Stimulated activated CD8-positive, alpha-beta memory T cell treated with anti-CD3 and anti-CD28 coated beads, Interleukin-4, amount 100 ng/mL, for 4 hours (primary cell): ENCODE measurements at places on chromosomes 2 and 18.

DNA sequence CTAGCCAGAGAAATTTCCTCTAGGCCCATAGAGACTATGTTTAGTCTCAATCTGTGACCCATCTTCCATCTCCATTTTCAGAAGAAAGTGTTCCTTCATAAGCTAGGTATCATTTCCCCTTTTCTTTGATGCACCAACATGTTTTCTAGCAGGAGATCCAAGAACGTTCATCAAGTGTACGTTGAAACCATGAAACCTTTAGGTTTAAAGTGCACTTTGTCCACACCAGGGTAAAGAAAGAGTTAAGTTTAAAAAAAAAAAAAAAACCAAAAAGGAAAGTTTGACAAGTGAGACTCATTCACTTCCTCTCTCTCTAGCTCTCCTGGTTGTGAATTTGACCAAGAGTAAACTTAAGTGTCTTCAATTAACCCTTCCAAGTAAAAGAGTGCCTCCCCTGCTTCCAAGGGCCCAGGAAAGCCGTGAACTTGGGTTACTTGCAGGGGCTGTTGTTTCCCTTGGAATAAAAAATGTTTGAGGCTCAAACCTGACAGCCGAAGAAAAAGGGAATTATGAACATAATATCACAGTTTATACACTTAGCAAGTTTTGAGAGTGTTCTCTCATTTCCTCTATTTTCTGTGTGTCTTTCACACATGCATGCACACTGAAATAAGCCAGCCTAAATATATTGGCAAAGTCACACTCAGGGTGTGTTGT, 56.7 kb downstream of the LBH start:
- DNase-seq: no peak

- DNase-seq: no peak
Measured at GRCh38 chr2:152548111-152548875, 169.0 kb downstream of the PRPF40A start.

GRCh38 chr2:122136056-122136455, 380.6 kb downstream of the TSN start:
- DNase-seq: no peak

DNA sequence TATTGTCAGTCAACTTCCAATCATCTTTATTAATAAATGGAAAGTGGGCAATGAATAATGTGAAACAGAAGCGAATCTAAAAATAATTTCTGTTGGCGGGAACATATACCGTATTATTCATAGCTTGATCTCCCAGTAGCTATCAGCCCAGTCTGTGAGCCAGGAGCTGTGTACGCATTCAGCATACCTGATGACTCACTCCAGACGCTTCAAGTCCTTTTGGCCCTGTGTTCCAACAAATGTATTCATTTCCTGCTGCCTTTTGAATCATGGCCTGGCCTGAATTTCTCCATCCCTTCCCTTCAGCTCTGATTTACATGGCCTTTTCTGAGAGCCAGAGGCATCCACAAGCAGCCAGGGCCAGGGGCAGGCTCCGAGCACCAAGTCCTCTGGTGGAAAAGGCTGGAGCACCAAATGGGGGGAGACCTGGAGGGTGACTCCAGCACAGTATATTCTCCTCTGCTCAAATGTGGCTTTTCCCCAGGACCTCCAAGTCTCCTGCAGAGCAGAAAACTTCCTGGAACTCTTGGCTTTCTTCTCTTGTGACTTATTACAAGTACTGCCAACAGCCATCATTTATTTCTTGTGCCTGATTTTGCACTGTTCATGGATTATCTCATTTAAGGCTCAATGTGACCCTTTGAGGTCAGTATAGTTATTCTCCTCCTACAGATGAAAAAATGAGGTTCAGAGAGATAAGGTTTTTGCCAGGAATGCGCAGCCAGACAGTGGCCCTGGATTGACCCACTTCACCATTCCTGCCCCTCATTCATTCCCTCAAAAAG, 108.7 kb downstream of the EN1 start:
- DNase-seq: no peak

DNA sequence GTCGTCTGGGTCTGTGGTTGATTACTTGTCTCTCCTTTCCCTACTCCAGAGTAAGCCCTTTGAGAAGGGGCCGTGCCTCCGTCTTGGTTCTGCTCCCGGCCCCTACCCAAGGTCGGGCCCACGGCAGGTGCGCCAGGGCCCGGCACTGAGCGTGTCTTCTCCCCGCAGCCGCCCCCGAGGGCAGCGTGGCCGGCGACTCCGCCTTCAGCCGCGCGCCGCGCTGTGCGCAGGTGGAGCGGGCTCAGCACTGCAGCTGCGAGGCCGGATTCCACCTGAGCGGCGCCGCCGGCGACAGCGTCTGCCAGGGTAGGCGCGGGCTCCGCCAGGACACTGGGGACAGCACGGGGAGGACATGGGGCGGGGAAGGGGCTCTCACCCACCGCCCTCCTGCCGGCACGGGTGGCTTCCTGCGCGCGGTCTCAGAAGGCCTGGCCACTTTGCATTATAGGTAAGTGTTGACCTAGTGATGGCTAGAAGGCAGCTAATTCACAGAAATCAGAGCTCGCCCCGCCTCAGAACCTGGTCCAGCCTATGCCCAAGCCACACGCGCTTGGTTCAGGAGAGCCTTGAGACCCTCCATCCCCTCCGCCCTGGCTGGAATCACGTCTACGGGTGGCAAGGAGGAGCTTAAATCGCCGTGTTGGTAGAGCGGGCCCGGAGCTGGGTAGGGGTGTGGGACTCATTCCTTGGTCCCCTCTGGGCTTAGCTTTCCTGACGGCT, 43.5 kb downstream of the FBLN7 start:
- no peak for DNase-seq

DNA sequence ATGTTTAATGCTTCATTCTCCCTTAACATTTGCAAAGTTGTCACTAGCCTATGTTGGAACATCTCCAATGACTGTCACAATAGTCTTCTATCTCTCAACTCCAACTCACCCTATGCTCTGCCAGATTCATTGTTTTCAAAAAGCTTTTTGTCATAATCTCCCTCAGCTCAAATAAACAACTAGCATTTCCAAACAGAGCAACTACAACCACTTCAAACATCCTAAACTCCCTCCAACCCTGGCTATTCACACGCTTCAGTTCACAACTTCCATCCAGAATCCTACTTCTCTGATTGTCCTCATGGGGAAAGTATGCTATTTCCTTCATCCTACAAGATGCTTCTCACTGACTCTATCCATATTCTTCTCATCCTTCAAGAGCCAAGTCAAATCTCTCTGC, 139.2 kb upstream of the VRK2 start:
- no peak for DNase-seq

DNA sequence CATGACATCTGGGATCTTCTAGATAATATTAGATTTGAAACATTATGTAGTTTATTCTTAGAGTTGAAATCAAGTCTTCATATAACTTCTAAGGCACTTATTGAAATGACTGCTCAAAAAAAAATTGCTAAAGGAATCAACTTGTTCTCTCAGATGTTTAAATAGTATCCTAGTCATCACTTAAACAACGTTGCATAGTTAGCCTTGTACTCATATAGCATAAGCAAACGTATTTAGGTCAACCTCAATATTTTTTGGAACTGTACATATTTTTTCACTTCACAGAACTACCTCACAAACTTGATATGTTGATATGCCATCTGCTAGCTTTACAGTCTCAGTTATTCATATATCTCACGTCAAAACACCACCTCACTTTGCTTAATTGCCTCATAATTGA, 47.1 kb upstream of the CREB1 start:
- no peak for DNase-seq

- no peak for DNase-seq
Measured at GRCh38 chr2:224155371-224155770, 116.3 kb upstream of the SERPINE2 start.

- no peak for DNase-seq
Measured at GRCh38 chr2:106953236-106953635, 67.3 kb upstream of the ST6GAL2 start.

DNA sequence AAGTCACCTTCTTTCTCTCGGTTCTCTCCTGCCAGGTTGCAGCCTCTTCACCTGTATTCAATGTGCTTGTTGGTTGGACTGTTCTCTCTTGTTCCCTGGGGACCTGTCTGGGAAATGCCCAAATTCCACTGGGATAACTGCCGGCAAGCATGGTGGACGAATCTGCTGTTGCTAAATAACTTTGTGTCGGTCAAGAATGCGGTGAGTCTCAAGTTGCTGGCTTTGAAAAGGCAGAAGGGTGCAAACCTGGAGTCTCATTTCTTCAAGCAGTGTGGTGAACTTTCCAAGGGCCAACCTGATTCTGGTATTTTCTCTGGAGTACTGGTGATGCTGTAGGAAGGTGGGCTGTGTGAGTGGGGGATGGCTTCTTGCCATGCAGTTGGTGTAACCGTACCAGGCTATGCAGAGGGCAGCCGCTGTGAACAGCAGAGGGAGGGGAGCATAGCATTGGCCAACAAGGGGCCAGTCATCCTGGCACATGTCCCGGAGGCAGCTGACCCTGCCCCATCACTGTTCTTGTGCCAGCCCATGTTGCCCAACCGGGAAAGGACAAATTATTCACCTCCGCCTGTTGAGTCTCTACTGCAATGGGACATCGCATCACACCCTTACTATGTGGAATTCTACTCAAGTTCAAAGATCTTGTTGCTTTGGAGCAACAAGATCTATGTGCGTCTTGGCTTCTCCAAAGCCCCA, 88.1 kb upstream of the SEC11C start:
- no peak for DNase-seq

DNA sequence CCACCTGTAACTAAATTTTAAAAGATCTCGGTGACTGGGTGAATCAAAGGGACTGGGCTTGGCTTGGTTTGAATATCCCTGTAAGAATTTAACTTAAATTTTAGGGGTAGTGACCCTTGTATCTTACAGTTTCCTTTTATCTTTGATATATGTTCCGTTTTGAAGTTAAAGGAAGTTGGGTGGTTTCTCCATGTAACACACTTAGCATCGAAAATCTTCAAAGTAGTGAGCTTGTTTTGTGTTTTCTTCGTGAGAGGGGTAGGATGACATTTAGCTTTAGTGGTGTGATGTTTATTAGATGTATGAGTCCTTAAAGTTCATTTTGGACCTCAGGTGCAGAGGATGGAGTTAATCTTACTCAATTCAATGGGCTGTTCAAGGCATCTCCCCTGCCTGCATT, 1.6 kb downstream of the WDR7 start:
- no peak for DNase-seq

DNA sequence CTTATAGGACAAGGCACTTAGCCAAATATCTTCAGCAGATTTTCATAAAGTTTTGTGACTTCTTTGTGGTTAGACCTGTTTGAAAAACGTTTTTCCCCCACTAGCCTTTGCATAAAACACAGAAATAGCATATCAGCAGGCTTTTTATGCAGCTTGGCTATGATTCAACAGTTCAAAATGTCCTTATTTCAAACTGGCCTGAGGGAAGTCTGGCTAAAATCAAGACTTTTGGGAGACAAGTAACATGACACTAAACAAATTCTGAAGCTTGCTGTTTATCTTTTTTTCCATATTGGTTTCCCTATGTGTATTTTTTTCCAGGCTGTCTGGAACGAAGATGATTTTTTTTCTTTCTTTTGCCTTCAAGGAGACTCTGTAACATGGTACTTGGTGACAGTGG, 95.1 kb upstream of the L3MBTL4 start:
- no peak for DNase-seq

DNA sequence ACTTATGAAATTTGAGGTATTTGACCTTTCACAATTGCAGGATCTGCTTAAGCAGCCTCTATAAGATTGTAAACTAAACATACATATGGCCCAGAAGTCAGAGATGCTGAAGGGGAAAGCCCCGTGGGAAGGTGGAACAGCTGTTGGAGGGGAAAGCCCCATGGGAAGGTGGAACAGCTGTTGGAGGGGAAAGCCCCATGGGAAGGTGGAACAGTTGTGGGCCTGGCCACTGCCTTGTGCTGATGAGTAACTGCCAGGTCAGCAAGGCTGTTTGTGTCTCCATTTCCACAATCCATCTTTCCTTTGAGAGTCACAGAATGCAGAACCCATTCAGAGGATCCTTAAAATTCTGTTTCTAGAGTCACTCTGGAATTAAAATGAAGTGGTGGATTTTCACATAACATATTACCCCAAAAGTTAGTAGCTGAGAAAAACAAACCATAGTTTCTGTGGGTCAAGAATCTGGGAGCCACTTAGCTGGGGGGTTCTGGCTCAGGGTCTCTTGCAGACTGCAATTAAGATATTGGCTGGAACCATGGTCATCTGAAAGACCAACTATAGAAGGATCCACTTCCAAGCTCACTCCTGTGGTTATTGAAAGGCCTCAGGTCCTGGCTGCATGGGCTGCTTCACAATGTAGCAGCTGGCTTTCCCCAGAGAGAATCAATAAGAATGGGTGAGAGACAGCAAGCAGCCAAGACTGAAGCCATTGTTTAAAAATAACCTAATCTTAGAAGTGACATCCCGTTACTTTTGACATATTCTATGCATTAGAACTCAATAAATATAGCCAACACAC, 86.6 kb upstream of the CAVIN2 start:
- no peak for DNase-seq

DNA sequence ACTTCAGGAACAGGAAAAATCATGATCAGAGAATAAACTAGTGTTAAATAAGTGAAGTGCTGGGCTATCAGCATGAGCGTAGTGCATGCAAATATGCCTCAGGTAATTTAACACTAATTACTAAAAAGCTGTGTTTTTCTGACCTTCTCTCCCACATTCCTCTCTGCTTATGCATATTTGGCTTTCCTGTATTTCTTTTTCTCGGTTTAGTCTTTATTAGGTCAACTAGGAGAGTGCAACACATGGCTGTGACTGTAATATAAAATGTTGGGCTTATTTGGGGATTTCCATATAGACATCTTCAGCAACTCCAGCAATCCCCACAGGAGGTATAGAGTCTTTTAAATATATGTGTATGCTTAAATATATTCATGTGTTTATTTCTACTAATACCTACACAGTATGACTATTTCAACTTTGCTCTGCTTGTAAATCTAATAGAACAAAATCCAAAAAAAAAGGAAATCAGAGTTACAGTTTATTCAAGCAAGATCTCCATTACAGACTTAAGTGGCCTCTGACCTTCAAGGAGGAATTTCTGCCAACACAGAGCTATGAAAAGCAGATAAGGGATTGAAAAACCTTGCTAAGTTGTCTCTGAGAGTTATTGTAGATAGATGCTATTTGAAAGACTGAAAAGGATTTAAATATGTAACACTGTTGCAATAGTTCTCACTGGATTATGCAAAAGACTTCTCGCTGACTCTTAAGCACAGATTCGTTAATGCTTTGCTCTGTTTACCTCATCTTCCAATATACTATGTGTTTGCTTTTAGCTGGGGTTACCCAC, 359.5 kb upstream of the RGPD4 start:
- DNase-seq: no peak

- DNase-seq: no peak
Measured at GRCh38 chr18:76233876-76234675, 261.0 kb downstream of the ZNF516 start.

GRCh38 chr2:134120406-134120732, 133.5 kb upstream of the MGAT5 start:
- DNase-seq: no peak

DNA sequence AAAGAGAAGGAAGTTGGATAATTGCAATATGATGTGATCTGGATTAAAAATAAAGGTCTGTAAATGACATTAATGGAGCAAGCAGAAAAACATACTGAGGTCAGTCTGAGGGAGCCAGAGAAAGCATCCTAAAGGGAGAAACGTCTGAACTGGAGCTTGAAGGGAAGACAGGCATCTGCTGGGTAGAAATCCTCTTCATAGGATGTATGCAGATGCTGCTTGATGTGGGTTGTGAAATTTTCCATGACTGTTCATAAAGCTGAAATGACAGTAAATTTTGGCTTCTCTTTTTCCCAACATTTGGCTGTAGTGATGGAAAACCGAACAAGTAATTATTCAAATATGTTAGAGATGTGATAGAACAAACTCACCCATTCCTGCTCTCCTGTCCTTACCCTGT, 287.6 kb downstream of the CAMKMT start:
- DNase-seq: no peak
